ENCODE measurements at places on chromosomes 5 and 9.
A peak's percentile ranks its signal among the peaks of the same experiment; 100 is the strongest.

DNA sequence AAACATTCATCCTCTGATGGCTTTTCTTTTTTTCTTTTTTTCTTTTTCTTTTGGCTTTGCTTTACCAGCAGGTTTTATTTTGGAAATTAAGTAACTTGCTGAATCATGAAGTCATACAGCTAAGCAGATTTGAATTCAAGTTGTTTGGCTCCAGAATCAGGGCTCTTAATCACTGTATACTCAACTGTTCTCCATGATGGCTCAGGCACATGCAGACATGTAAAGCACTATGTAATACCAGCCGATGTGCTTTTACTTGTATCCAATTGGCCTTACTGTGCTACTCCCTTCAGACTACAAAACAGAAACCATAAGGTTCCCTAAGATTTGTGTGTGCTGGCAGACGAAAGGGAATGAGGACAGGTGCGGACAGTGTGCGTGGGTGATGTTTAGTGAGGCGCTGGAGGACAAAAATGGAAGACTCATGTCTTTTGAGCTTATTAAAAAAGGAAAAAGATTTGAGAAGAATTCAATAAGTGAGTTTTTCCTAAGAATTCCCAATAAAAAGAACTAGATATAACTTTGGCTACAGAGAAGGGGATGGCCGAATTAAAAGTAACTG lies 44.7 kb upstream of the OTP start:
- no peak for DNase-seq

GRCh38 chr5:150272531-150272930 lies 17.0 kb downstream of the CAMK2A start:
- DNase-seq = no peak

DNA sequence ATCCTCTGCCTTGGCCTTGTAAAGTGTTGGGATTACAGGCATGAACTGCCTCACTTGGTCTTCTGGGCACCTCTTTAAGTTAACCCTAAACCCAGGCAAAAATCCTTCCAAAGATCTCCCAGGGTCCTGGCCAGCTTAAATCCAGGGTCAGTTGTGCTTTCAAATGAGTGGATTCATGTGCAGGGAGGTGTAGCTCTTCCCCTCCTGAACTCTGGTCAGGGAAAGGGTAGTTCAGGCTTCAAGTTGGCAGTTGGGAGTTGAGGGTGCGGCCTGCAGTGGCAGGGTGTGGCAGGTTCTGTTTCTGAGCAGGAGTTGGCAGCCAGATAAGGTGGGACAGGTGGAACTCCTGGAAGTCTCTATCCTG lies 3.6 kb downstream of the HNRNPAB start:
- peak; percentile 89 for DNase-seq

DNA sequence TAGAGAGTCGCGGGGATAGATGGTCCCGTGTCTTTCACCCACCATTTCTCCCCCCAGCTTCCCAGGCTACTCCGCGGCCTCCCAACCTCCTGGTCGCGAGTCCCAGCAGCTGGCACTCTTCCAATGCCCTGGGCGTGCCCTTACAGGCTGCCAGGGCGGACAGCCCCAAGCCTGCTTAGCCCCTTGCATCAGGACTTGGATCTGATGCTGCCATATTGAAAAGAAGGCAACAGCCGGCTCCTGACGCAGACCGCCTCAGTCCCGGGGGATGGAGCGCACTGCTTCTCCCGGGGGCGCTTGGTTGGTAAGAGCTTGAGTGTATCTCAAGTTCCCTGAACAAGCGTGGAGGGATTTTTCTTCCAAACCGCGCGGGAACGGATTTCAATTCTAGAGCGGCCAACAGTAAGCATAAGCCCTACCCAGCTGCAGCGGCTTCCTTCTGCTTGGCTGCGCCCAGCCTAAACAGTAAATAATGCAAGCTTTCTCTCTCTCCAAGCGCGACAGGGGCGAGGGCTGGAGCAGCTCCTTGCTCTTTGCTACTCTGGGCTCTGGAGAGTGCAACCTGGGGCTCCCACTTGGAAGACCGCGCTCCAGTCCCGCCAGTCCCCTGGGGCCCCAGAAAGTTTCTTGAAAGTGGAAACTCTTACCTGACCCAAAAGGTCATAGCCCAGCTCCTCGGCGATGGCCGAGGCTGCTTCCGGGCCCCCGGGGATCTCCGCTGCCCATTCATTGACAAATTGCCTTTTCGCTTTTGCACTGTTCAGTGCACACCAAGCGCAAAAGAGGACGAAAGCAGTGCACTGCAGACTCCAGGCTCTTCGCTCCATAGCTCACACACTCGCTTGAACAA lies 607 bp downstream of the PCSK1 start:
- DNase-seq = no peak

DNA sequence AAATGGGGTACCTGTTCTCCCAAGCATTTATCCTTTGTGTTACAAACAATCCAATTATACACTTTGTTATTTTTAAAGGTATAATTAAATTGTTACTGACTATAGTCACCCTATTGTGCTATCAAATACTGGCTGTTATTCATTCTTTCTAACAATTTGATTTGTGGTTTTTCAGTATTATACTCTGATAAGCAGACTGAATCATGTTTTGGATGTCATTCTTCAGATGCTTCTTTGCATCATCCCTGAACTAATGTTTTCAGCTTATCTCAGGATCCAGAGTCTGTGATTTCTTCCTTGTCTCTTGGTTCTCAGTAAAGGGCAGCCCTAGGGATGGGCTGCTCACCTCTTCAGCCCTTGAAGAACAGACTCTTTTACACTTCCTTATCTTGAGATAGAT lies 177.8 kb upstream of the SGCD start:
- DNase-seq = no peak

Measured in mucosa of descending colon (tissue), 3 donors.